ENCODE measurements at places on chromosomes 3 and 15. TPM values are rescaled to one million over a fixed set of nuclear protein-coding genes. Genes with fewer than 3 reads are reported as not detected.

GRCh38 chr15:29636140-29636539 lies 186.1 kb downstream of the TJP1 start:
- DNase-seq: no peak

DNA sequence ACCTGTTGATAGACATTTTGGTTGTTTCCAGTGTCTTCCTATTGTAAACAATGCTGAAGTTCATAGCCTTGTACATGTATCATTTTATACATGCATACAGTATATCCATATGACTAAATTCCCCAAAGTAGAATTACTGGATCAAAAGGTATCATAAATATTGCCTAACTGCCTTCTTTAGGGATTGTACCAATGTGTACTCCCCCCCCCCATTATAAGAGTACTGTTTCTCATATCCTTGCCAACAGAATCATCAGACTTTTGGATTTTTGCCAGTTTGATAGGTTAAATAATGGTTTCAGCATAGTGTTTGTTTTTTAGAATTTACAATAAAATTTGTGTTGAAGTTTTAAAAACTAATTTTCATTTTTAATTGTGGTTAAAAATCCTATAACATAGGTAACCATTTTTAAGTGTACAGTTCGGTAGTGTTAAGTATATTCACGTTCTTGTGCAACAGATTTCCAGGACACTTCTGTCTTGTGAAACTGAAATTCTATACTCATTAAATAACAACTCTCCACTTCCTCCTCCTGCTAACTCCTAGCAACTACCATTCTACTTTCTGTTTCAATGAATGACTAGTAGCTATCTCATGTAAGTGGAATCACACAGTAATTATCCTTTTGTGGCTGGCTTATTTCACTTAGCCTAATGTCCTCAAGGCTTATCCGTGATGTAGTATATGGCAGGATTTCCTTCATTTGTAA lies 30.8 kb upstream of the MAP3K13 start:
- no peak for DNase-seq

- DNase-seq: no peak
Measured at GRCh38 chr3:159839561-159840379, 148.9 kb upstream of the IL12A start.

GRCh38 chr15:76200083-76200465 lies 111.2 kb downstream of the ETFA start:
- DNase-seq: no peak

DNA sequence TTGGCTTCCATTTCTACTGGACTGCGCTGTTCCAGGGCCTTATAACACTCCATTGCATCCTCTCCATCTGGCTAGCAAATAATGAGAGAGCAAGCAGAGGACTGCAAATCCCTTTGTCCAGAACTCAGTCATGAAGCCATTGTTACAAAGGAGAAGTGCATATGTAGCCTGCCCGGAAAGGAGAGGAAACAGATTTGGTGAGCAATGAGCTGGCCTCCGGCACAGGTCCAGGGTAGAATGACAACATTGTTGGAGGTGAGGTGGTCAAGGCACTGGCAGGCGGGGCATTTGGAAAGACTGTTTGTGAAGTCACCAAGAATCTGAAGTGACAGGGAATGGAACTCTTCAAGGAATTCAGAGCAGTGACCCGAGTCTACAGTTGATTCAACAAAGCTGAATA lies 25.0 kb upstream of the ATP1B3 start:
- DNase-seq: no peak

DNA sequence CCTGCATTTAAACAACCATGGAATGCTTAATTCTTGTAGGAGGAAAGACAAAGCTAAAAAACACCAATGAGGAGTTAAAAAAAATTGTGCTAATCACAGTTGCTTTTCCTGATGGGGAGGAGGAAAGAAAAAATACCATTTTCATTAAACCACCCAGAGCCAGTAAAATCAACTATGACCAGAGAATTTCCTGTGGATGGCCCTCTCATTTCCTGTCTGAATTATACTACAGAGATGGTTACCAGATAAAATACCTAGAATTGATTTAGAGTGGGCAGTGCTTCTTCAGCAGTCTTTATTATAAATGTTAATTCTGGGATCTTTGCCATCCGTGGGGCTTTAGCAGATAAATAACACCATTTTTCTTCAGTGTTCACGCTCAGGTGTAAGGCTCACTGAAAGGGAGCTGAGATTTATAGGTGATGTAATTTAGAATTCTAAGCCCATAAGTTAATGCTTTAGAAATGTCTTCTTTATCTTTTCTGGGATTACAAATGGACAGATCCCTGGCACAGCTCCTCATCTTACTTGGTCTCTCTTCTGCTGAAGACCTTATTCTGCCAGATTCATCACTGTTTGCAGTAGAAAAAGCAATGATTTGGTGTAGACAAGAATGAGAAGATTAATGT lies 37.9 kb downstream of the RETNLB start:
- DNase-seq: no peak

DNA sequence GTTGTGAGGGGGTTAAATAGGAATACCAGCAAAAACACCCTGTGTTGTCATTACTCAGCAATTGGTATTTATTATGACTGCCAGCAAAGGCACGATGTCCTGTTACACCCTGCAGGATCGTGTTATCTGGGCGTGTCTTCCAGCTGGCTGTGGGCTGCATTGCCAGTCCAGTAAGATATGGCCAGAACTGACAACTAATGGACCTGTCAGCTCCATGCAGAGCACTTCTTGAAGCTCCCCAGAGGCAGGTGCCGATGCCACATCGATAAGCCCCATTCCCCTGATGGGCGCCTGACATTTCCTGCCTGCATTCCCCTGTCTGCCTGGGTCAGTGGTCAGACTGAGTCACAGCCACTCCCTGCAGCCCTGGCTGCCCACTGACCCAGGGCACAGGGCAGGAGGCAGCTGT lies 79.7 kb upstream of the RASGRF1 start:
- no peak for DNase-seq

GRCh38 chr3:45261333-45262110 lies 35.4 kb upstream of the TMEM158 start:
- DNase-seq: no peak

- DNase-seq: no peak
Measured at GRCh38 chr3:33810545-33810944, 12.1 kb downstream of the PDCD6IP start.

DNA sequence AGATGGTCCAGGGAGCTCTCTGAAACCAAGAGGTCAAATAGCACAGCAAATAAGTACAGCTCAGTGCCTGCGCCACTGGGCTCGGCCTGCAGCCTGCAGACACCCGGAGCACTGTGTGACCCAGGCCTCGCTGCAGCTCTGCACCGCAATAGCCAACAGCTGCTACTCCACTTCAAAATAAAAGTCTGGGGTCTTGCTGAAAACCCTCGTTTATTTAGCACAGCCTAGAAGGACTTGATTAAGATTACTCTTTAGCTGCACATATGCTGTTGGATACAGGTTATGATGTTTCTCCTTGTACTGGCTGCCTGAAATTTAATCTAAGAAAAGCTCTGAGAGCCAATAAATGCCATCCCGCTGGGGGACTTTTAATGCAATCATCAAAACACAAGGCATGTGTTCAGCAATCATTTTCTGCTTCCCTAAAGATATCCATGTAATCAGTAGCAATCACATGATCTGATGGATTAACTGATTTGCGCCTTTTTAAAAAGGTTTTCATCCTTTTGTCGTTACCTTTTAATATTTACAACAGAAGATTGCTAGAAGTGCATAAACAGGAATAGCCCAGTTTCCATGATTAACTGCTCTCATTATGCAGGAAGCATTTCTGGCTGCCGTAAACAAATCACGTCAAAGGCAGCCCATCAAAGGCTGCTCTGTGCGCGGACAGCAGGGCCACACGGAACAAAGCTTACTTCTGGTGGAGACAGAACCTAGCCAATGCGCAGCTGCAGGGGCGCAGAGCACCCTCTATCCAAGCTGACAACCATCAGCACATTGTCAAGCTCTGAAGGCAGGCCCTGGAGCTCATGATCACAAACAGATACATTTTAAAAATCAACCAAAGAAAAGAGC lies 58.8 kb downstream of the CLASP2 start:
- no peak for DNase-seq

GRCh38 chr15:93974804-93975481 lies 256.4 kb upstream of the MCTP2 start:
- DNase-seq: no peak

DNA sequence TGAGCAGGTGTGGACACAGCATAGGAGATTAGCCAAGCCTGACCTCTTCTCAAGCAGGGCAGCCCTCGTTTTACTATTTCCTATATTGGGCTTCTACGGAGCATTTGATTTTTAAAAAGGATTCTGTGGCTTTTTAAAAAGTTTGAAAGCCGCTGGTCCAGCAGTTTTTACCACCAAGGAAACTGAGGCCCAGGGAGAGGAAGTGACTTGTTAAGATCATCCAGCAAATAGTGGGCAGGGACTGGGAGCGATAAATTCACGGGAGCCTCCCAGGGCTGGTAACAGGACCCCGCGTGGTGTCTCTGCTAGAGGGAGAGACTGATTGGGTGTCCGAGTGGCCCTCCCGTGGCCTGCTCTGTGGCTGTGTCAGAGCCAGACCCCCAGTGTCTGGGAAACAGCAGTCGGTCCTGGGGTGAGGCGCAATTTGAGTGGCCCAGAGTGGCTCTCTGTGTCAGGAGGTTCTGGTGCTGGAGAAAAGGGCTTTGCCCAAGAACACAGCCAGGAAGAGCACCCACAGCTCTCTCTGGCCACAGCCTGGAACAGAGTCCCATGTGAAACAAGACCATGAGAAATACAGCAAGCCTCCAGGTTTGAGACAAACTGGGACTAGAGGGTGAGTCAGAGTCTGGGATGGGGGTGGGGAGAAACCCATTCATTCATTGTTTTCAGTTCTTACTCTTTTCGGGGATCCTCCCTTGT lies 4.2 kb downstream of the FURIN start:
- DNase-seq: no peak

DNA sequence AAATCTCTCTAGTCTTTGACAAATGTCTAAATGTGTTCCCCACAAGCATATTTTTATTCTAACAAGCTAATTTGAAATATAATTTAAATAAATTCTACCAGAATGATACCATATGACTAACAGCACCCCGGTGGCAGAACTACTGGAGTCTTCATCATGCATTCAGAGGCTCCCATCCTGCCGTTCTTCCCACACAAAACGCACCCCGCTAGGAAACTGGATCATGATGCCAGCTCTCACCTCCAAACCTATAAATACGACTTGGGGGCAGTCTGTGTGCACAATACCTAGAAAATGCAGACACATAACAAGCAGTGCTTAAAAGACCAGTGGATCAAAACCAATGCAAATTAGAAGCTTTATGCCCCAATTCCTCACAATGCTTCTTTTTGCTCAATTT lies 8.5 kb downstream of the HOMER2 start:
- no peak for DNase-seq

- no peak for DNase-seq
Measured at GRCh38 chr15:81271761-81272644, 51.9 kb downstream of the STARD5 start.

- no peak for DNase-seq
Measured at GRCh38 chr15:81293728-81294515, 30.0 kb downstream of the STARD5 start.

- DNase-seq: no peak
Measured at GRCh38 chr3:36765104-36765503, 751 bp upstream of the DCLK3 start.

DNA sequence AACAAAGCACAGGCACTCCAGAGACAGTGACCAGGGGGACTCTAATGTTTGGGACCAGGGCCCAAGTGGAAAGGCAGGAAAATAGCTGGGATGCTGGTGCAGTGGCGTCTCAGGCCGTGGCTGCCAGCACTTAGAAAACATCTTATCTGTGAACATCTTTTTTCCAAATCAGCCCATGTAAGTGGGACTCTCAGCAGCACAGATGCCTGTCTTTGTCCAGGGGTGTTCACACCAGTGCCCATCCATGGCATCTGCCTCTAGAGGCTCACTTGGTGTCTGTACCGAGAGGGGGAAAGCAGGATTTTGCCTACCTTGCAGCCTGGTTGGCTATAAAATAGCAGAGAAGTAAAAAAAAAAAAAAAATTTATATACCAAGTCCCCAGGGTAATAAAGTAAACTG lies 26.7 kb downstream of the SLC12A8 start:
- no peak for DNase-seq

DNA sequence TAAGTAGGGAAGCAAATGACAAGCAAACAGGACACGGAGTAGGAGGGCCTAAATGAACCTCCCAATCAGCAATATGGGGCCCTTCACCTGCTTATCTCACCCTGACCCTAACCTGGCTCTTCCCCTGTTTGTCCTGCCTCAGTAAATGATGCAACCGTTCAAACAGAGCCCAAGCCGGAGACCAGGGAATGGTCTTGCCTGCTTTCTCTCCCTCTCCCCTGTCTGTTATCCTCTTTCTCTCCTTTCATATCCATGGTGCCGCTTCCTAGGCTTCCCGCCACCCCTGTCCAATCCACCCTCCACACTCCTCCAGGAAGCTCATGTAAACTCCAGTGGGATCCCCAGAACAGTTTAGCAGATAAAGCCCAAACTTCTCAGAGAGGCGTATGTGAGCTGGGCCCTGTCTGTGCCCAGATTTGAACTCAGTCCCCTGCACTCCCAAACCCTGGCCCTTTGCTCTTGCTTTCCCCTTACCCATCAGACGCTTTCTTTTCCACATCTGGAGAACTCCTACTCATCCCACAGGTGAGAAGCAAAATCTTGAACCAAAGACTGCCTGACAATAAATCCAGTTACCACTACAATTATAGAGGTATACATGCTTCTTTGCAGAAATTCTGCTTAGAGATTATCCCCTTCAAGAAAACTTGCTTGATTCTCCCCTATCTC lies 45.7 kb upstream of the STT3B start:
- DNase-seq: no peak

GRCh38 chr3:69407908-69408307 lies 22.0 kb upstream of the FRMD4B start:
- no peak for DNase-seq

DNA sequence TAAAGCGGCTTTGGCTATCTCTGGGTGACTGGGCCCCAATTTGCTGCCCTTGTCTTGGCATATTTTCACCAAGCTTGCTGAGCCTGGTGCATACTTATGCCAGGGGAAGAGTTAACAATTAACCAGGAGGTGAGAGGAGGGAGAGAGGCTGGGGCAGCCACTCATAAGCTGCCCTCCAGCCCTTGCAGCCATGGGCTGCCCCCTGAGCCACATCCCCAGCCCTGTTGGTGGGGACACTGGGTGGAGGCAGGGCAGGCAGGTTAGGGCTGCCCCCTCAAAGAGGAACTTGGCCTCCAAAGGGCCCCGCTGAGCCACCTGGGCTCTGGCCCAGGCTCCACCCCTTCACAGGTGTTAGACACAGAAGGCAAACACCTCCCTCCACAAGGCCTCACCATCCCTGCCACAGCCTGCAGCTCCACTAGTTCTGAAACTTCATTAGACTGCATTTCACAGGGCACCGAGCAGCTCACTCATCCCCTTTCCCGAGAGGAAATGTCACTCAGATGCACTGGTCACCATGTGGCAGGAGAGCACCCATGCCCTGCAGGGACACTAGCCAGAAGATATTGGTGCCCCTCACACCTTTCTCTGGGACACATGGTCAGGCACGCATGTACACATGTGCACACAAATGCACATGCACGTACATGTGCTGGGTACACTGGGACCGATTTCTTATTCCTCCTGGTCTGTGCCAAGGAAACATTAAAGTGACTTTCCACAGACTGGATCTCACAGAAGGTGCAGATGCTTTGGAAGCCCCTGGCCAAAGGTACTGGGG lies 20.2 kb downstream of the AMOTL2 start:
- DNase-seq: no peak

- no peak for DNase-seq
Measured at GRCh38 chr3:5428607-5429516, 241.4 kb downstream of the EDEM1 start.

Gene ULK3
- 55.2 TPM for total RNA-seq

Gene PLCL2
- 3.3 TPM for total RNA-seq

Gene LEKR1
- not detected for total RNA-seq

Gene SLC22A13
- 0.76 TPM for total RNA-seq

Gene IGDCC3
- total RNA-seq: not detected

Gene OCA2
- 5.2 TPM for total RNA-seq

Gene SYNPR
- not detected for total RNA-seq

Gene PLOD2
- total RNA-seq: 20.8 TPM
